COR-L47 (cell line): ENCODE measurements at places on chromosomes 2 and 18.

GRCh38 chr18:50659091-50660003 is 99.5 kb downstream of the MAPK4 start:
- DNase-seq = no peak

DNA sequence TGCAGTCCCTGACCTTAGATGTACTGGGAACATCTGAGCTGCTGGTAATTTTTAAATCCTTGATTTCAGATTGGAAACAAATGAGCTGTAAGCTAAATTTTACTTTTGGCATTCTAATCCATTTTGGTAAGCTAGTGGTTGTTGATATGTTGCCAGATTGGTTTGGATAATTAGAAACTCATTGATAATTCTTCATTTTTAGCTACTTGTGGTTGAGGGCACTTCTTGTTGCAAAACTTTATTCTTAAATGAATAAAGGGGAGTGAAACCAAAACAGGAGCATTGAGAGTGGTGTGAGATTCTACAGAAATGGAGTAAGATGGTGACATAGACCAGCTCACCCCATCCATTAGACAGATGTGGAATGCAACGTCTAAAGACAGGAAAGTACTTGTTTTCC is 64.5 kb downstream of the ITGB1BP1 start:
- no peak for DNase-seq

GRCh38 chr2:187774551-187775071 is 220.4 kb upstream of the TFPI start:
- no peak for DNase-seq

DNA sequence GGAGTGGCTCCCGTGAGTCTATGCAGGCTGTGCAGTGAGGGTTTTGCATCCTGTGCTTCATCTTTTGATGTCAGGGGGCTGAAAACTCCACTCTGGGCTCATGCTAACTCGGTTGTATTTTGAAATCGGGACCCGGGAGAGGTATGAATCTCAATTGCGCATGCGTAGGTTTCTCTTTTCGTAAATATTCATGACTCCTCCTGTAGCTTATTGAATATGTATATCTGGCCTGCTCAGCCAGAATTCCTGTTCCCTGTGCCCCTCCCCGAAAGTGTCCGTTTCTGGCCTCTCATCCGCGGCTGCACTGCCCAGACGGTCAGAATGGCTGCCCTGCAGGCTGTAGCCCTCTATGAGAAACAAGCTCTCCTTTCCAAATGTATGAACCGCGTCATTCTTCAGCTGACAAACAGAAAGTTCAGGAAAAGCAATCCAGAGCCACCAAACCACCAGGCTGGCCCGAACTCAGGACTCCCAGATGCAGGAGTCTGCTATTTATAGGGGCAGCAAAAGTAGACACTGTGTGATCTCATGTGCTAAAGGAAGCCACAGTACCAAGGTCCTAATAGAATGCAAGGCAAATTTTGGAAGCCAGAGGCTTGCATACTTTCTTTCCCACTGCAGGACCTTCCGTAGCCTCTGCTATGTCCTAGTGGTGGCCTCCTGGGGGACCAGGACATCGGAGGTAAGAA is 41.7 kb downstream of the AKAIN1 start:
- no peak for DNase-seq

DNA sequence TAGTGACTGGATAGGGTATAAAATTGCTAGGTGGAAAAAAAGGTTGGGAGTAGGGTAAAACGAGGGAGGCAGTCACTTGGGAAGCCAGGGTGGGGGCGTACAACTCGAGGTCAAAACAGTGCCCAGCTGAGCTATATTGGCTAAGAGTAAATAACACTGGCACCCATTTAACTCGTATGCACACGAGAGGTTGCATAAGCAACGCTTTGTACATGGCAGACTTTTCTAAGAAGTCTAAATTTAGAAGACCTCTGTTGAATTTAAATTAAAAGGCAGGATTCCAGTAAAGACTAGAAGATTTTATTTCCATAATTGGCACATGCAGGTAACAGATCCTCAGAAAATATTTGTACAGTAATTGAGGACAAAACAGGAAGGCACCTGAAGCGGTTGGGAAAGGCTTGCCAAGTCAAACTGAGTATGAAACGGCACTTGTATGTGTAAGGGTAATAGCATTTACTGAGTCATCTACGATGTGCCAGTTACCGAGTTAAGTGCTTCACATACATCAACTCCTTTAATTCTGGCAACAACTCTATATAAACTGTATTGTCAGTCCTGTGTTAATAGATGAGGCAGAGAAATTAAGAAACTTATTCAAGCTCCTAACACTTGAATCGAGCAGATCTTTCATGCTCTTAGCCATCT is 1.4 kb upstream of the MALT1 start:
- DNase-seq = peak; percentile 74

- no peak for DNase-seq
Observed at GRCh38 chr2:232231554-232231953, 147.0 kb upstream of the ALPP start.

GRCh38 chr18:54032412-54032811 is 192.1 kb downstream of the MBD2 start:
- DNase-seq = no peak

GRCh38 chr2:65388051-65388531 is 44.3 kb downstream of the SPRED2 start:
- no peak for DNase-seq

DNA sequence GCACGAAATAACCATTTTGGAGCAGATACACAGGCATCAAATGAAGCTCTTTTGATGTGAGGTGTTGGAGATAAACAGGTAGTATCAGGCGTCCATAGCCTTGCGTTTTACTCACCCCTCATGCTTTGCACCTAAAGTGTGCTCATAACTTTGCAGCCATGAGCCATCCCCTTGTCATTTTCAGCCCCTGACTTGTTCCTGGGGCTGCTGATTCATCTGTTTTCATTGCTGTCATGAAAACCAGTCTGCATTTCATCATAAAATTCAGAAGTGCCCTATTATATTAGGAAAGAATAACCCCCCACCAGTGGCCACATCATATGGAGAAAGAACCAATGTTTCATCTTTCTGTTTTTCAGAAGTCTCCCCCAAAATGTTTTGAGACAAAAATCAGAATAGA is 329.7 kb upstream of the NRP2 start:
- DNase-seq = no peak

DNA sequence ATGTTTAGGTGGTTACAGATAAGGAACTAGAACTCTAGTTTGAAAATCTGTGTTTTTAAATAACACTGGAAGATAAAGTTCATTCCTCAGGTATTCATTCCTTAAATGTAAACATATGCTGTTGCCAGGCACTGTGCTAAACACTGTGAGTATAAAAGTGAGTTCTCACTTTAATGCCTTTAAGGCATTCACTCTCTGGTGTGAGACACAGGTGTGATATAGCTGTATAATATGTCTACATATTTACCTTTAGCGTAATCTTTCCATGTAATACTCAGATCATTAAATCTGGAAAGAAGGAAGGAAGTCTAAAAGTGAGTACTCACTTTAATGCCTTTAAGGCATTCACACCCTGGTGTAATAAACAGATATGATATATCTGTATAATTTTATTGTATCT is 472.6 kb downstream of the PARD3B start:
- no peak for DNase-seq

DNA sequence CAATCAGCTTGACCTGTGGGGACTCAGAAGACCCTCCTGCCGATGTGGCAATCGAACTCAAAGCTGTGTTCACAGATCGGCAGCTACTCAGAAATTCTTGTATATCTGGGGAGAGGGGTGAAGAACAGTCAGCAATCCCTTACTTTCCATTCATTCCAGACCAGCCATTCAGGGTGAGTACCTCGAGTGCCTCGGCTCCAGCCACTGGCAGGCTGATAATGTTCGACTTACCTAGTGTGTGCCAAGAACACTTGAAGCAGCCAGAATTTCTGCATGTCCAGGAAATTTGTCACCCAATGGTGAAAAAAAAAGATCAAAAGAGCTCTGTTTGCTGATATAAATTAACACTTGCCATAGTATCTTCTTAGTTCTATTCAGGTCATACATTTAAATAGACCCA is 2.3 kb downstream of the LGALSL start:
- no peak for DNase-seq

DNA sequence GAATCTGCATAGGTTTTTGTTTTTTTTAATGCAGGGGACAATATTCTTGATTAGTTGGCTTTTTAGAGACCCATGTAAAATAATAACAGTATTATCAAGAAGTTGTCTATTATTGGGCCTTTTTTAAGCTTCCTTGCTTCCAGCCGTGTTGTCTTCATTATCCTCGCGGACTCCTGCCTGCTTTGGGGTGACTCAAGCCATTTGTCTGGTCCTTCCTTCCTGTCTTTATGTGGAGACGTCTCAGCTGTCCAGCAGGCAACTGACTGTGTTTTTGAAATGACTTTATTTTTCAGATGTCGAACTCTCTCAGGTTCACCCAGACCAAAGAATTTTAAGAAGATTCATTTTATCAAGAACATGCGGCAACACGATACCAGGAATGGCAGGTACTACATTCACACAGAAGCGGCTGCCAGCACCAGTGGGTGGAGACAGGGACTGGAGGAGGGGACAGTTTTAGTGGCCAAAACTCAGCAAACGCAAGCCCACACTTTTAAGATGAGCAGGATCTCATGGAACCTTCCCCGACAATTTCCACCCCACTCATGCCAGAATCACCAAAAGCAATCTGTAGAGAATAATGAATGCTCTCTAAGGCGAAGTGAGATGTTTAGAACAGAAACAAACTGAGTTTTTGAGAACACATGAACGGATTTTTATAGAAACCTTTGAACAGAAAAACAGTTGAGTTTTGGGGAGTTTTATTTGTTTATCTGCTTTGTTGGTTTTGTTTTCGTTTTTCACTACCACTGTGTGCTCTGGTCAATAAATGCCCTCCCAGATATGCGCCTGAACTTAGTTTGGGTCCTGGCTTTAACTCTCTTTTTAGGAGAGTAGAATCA is 59.1 kb downstream of the CABLES1 start:
- no peak for DNase-seq
